ENCODE measurements at places on chromosomes 6 and 20.
A peak's percentile ranks its signal among the peaks of the same experiment; 100 is the strongest.

GRCh38 chr6:141677598-141678211 is 455.0 kb upstream of the GJE1 start:
- no peak for DNase-seq

DNA sequence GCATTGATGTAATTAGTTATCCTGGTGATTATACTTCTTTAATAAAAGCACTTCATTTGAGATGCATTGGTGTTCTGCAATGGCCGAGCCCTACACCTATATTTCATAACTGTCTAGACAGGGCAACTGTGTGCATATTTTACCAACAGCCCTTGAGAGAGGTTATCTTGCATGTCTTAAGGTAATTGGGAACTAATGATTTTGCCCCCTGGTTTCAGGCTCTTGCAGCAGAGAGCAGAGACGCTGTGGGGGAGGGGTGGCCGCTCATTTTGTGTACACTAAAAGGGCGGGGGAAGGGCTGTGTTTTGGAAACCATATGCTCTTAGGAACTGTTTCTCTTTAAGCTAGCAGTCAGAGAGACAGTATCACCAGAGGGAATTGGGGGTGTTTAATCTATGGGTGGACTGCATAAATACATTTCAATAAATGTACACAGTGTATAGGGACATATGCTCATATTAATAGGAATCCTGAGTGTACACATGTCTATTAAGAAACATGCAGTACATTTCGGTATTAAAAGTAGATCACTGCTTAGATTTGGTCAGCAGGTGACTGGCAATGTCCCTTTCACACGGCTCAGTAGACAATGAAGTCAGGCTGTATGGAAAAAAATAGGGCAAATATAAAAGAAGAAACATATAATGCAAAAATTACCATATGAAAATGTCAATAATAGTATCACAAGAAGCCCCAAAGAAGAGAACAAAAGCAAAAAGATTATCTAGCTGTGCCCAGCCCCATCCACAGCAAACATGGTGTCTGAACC is 402.9 kb upstream of the CITED2 start:
- DNase-seq, result no peak

DNA sequence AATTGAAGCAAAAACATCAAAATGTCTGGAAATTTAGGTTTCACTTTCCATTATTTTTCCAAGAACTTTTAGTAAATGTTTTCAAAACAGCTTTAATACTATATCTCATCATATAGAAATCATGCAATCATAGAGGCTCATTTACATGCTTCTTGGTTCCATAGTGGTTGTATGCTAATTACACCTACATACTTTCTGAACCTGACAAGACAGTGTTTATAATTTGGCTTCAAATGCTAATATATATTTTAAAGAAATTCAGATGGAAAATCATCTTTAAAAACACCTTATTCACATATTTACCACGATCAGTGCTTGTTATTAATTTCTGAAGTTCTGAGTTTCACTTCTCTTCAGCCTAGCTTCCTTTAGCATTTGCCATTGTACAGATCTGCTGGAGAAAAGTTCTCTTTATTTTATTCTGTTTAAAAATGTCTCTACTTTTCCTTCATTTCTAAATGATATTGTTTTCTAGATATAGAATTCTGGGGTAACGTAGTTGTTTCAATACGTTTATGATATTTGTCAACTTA is 89.9 kb downstream of the PLCB1 start:
- no peak for DNase-seq

- DNase-seq, result no peak
These were observed 77.8 kb downstream of the ESR1 start for GRCh38 chr6:151885234-151885633.

DNA sequence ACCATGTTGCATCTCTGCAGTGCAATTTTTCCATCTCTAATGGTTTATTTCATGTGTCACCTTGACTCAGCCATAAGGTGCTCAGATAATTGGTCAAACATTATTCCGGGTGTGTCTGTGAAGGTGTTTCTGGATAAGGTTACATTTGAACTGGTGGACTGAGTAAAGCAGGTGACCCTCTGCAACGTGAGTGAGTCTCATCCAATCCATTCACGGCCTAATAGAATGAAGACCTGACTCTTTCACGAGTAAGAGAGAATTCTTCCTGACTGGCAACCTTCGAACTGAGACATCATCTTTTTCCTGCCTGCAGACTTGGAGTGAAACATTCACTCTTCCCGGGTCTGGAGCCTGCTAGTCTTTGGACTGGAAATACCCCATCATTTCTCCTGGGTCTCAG is 77.1 kb upstream of the SLC22A23 start:
- DNase-seq, result no peak

- DNase-seq, result no peak
These were observed 79.7 kb downstream of the RNF217 start for GRCh38 chr6:125041740-125042459.

DNA sequence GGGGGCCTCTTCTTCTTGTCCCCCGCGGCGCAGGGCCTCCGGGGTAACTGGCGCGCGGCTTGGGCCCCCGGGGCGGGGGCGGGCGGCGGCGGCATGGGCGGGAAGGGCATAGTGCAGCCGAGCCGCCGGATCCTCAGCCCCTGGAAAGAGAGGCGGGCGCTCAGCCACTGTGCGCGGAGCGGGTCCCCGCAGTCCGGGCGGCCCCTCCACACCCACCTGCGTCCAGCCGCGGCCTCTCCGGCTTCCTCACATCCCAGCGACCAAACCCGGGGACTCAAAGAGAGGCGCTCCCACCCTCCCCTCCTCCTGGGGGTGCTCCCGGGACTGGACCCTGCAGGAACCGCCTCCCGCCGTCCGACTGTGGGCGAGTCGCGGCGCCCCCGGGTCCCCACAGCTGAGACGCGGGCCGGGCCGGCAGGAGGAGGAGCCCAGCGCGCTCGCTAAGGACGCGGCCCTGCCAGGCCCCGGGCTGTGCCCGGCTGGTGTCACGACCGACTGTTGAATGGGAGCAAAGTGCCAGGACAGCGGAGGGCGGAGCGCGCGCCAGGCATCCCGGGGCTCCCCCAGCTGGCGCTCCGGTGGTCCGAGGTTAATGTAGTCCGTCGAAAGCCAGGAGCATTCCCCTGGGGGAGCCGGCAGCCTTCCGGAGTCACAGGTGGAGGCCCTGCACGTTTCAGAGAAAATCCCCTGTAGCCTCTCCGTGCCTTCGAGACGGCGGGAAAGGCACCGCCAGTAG is at the start of gene PRR18:
PRR18 (minus strand) TSS at position 360 of the 736 bp plus-strand sequence; CDS start at position 110, 250 bp downstream.
- DNase-seq, result no peak

DNA sequence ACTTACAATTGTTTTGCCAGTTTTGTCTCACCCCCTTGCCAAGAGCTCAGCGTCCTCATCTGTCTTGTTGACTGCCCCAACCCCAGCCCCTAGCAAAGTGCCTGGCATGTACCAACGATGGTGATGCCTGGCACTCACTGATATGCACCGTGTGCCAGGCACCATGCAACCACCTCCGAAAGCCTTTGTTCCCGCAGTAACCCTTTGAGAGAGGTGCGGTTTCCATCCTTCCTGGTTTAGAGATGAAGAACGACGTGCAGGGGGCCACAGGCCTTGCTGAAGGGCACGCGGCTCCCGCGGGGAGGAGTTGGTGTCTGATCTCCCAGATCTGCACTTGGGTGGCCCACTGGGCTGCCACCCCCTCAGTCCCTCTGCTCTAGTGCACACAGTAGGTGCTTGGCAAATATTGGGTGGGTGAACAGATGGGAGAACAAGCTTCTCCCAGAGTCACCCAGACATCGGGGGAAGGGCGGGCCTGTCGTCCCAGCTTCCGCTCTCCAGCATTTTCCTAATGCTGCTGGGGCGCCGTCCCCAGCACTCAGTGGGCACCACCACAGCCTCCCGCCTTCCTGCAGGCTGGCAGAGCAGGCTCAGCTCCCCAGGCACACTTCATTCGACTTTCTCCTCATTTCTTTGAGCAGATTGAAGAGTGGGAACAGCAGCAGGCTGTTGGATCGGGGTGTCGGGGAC is 35.3 kb downstream of the DLGAP4 start:
- DNase-seq, result no peak

DNA sequence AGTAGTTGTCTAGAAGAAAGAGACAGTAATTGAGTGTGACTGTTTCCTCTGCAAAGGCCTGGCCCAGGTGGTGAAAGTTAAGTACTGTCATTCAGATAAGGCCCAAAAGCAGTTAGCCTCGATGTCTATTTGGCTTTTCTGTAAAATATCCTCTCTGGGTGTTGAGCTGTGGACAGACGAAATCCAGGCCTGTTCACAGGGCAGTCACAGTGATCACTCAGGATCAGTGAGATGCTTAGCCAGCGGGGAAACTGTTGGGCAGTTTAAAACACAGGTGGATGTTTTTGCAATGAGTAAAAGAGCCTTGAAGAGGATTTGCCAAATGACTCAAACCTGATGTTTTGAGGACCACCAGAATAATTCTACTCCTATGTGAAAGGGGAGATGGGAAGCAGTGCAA is 22.0 kb upstream of the PRDM1 start:
- no peak for DNase-seq

- no peak for DNase-seq
These were observed 7.6 kb downstream of the CEBPB start for GRCh38 chr20:50198180-50198666.

DNA sequence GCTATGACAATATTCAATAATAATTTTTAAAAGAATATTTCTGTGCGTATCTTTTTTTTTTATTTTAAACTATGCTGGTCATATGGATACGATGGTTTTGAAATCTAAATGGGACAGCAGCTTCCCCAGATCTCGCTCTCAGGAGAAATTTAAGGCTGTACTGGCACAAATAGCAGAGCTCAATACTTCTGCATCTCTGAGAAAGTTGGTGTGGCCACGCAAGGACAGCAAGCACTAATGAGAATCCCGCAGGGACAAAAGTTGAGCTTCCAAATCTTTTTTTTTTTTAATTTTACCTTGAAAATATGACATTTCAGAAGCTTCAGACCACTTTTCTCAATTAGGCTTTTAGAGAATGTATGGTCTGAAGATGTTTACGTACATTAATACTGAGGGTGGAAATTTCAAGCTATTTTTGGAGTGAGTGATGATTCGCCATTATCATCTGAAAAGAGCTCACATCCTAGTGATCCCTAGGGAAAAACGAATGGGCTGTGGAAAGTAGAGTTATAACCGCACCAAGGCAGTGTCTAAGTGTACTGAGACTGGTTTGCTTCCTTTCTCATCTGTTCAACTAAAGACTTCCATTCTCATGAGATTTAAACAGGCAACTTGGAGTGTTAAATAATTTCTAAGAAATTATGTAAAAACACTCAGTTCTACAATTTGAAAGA is 840.0 kb downstream of the C6orf118 start:
- DNase-seq, result no peak

- no peak for DNase-seq
These were observed 15.6 kb upstream of the BICRAL start for GRCh38 chr6:42766163-42766670.

GRCh38 chr6:135183002-135183531 is 2.0 kb downstream of the MYB start:
- no peak for DNase-seq

DNA sequence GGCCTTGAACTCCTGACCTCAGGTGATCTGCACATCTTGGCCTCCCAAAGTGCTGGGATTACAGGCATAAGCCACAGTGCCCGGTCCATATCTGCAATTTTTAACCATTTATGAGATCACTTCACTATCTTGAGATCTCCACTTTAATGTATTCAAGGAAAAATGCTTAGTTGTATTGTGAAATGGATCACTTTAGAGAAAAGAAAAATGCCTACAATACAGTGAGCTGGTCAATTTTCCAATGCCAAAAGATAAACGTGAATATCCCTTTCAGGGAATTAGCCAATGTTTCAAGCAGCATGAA is 82.8 kb upstream of the ZNF217 start:
- DNase-seq, result peak; percentile 38

DNA sequence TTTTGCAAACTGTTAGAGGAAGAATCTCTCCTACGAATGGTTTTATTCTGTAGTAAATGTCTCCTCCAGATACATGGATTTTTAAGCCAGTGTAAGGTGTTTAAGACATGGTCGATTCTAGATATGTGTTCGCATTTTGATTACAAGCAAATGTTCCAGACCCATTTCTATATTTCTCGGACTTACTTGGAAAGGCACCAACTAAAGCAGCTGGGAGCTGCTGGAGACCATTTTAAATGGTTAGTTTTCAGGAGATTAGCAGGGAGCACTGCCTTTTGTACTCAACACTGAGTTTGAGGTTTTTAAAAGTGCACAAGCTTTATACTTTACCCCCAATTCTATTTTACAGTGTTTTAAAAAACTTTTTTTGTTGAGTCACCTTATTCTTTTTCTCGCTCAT is 857.0 kb downstream of the KIF16B start:
- DNase-seq, result no peak

DNA sequence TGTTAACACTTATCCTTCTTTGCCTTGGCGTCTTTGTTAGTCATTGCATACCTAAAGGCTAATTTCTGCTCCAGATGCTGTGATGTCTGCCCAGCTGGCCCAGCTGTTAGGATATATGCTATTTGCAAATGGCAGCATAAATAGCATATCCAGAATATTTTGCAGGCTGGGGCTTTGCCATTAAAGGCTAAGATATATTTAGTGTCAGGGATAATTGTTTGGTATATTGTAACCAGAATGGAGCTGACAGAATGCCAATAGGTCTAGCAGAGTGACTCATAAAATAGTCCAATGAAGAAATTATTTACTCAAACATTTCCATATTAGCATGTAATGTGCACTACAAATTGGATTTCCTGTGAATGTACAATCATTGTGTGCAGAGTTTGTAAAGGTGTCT is 584.1 kb upstream of the FLRT3 start:
- DNase-seq, result no peak

- no peak for DNase-seq
These were observed 19.1 kb upstream of the PGK2 start for GRCh38 chr6:49806145-49806544.

DNA sequence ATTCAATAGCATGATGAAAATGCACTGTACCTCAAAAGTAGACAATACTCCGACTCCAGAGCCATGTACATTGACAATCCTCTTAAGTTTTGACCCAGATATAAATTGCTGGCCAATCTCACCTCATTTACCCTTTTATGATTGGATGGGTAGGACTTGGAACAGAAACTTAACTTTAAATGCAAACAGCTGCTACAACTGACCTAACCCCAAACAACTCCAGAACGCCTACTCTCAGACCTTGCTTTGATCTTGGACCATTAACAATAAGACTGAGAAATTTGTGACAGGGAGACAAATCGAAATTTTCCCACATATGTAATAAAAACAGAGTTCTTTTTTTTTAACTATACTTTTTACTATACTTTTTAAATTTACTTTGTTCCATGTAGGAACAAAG is 200.5 kb upstream of the MCHR2 start:
- DNase-seq, result no peak

GRCh38 chr20:51480507-51481270 is 61.8 kb downstream of the NFATC2 start:
- DNase-seq, result no peak

GRCh38 chr20:35121186-35121585 is 25.9 kb downstream of the EDEM2 start:
- DNase-seq, result no peak

- peak; percentile 46 for DNase-seq
These were observed 20.0 kb upstream of the SPO11 start for GRCh38 chr20:57309544-57310115.

GRCh38 chr6:54758340-54758739 is 88.2 kb upstream of the FAM83B start:
- DNase-seq, result no peak

GRCh38 chr20:24060851-24061590 is 72.4 kb upstream of the GGTLC1 start:
- DNase-seq, result no peak

GRCh38 chr6:144411531-144412165 is 126.5 kb downstream of the UTRN start:
- no peak for DNase-seq

- peak; percentile 78 for DNase-seq
These were observed 576 bp downstream of the MAPK13 start for GRCh38 chr6:36130667-36131510.
